ENCODE measurements at places on chromosomes 12 and 14.

DNA sequence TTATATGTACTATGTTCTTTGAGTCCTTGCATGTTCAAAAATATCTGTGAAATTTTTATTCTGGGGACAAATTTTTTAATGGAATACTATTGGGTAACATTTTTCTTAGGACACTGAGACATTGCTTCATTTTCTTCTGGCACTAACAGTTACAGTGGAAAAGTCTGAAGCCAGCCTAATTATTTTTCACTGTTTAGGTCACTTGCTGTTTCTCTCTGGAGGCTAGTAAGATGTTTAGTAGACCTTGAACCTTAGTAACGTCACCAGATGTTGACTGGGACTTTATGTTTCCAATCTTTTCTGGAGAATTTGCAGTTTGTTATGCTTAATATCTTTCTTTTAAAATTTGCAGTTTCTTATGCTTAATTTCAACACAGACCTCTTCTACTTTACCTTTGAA lies 12.3 kb upstream of the EPYC start:
- no peak for DNase-seq

- no peak for DNase-seq
Measured at GRCh38 chr14:26926585-26926984, 328.8 kb upstream of the NOVA1 start.

- DNase-seq: no peak
Measured at GRCh38 chr14:47454025-47454424, 221.4 kb downstream of the MDGA2 start.

- no peak for DNase-seq
Measured at GRCh38 chr12:132318618-132319033, 10.8 kb downstream of the GALNT9 start.

- DNase-seq: no peak
Measured at GRCh38 chr12:53208877-53209463, 1.9 kb upstream of the ITGB7 start.

GRCh38 chr12:100138048-100138802 lies 4.4 kb downstream of the BLTP3B start:
- DNase-seq: no peak

DNA sequence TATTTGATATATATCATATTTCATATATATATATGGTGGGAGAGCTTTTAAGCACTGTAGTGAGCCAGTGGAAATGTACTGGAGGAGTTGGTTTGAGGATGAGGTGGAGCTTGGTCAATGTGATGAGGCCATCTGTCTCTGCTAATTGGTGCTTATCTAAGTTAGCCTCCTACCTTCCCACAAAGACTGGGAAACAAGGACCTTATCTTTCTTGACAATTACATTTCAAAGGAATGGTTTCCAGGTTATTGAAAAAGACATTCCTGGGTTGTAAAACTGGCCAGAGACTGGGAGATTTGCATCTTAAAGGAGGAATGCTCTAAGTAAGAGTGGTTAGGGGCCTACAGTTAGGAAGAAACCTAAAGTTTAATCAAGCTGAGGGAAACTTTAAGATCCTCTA lies 212.8 kb upstream of the SYT1 start:
- no peak for DNase-seq

GRCh38 chr12:89901906-89902642 lies 193.4 kb upstream of the ATP2B1 start:
- DNase-seq: no peak

DNA sequence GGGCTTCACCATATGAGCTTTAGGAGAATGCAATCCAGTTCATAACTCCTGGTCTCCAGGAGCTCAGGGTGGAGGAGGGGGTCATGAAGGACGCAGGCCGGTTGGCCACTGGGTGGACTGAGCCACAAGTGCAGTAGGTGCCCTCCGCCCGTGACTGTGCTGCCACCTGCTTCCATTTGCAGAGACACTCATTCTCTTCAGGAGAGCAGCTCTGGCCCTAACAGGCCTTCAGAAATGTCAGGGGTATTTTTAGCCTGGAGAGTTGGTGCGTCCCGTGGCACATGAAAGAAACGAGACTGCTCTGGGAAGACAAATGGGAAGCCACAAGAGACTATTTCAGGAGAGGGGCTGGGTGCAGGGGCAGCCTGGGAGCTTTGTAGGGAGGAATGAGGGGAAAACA lies 74.6 kb upstream of the MYL2 start:
- DNase-seq: no peak

GRCh38 chr14:70077720-70078119 lies 111.0 kb downstream of the SLC8A3 start:
- DNase-seq: peak; percentile 8

DNA sequence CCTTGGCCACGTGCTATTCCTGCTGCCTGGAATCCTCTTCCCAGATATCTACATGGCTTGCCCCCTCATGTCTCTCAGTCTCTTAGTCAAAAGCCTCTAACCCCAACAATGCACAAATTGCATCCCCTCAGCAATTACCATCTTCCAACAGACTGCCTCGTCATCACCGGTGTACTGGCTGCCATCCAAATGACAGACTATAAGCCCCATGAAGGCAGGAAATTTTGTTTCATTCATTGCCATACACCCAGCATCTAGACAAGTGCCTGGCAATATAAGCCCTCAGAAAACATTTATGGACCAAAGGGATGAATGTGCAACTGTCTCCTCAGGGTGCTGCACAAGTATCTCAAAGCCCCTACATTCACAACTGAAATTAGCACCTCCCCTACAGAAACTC lies 5.8 kb downstream of the GLT8D2 start:
- no peak for DNase-seq

- DNase-seq: no peak
Measured at GRCh38 chr12:56221232-56221756, 428 bp downstream of the RNF41 start.

GRCh38 chr12:6225630-6226001 lies 25.4 kb downstream of the CD9 start:
- DNase-seq: no peak

DNA sequence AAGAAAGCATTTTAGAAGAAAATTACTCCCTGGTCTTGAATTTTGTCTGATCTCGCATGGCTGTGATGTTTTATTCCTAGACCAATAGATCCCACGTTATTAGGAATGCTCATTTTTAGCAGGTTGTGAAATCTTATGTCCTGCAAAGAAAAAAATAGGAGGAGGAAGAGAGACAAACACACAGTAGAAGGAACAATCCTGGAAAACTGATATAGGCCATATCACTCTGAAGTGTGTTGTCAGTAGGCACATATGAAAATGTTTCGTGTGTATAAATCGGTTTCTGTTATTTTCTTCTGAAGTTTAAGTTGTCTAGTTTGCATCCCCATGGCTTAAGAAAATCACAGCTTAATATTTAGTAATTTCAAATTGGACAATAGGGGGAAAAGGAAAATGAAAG lies 12.4 kb downstream of the SLCO1B3 start:
- no peak for DNase-seq

GRCh38 chr14:70901269-70901668 lies 6.0 kb upstream of the PCNX1 start:
- no peak for DNase-seq

GRCh38 chr12:87348071-87348470 lies 681.1 kb downstream of the C12orf50 start:
- no peak for DNase-seq

DNA sequence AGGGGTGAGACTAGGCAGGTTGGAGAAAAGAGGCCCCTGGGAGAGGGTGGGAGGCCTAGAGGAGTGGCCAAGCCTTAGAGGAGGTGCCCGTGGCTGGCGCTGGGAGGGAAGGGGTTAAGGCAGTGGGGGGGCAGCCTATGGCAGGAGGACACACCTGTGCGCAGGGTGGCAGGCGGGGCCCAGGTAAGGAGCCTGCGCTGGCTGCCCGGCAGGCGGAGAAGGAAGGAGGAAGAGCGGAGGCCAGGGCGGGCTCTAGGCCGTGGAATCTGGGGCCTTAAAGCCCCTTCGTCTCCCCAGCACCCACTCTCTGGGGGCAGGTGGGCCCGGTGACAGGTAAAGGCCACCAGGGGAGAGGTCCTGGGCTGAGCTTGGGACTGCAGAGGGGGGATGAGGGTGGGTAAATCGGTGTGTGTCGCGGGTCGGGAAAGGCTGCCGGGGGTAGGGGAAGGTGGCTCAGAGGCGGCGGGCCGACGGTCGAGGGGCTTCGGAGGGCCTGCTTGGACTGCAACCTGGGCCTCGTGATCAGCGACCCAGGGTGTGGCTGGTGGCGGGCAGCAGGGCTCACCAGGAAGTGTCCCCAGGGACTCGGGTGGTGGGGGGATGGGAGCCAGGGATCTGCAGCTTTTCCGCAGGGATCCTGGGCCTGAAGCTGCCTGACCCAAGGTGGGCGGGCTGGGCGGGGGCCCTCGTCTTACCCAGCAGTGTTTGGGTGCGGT lies 7.3 kb downstream of the PHB2 start:
- DNase-seq: peak; percentile 95

DNA sequence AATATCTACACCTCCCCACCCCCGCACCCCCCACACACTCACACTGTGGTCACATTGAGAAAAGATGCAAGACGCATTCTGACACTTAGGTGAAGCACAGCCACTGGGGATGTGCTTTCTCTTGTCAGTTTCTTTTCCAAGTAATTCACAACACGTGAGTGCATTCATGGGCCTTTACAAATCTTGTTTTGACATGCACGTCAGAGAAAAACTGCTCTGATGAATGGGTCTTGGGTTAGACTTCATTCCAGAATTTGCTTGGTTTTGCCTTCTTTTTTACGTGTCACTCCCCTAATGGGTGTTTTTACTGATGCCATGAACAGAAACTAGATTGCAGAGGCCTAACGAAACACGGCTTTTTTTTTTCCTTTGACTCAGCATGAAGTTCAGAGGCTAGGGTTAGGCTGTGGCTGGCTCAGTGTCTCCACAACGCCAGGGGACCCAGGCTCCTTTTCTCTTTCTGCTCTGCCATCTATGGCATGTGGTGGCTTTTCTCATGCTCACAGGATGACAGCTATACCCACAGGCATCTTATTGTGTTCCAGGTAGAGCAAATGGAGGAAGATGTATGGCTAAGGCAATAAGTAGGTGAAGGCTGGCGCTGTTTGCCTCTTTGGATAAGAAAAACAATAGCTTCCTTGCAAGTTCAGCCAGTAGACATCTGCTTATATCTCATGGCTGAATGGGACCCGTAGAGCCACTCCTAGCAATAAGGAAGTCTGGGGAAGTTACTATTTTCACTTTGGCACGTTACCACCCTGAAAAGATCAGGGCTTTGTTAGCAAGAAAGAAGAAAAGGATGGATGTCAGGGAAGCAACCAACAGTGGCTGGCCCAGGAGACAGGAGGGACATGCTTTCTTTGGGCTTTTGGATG lies 253.3 kb downstream of the SLC15A4 start:
- no peak for DNase-seq

DNA sequence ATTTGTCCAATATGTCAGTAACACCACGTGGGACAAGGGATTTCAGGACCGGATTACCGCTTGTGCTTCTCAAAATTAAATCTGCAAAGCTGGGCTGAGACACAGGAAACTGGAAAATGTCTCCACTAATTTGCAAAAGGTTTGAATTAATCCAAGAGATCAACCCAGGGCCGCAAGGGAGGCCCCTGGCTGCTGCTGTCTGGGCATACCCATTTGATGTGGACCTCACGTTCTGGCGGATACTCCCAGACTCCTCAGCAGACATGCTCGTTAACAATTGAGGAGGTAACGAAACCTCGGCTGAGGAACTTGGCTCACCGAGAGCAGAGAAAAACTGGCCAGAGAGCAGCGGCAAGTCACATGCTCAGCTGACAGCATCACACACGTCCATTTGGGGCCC lies 180.6 kb downstream of the SLC15A4 start:
- DNase-seq: no peak

DNA sequence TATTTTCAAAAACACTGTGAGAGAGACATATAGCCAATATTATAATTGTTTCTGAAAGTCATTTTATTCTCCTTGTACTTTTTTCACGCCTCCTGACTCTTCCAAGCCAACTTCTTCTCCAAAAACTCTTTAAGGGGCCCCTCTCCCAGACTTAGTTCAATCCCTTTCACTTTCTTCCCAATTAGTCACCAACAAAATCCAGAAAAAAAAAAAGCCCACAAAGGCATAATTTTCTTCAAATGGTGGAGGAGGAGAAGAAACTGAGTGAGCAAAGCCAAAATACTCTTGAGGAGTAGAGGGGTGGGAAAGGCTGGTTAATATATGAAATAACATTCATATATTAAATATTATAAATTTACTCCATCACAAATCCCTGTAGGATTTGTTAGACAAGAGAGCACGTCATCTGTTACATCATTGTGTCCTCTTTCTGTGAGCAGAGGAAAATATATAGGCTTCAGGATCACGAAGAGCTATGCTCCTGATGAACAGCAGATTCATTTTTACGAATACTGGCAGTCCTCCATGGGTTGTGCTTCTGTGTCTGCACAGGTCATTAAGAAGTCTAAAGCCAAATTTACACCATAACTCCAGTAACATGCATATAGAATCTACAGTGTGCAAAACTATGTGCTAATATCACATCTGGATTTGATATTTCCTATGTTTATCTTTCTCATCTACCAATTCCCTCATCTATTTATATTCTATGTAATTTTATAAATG lies 25.9 kb upstream of the NID2 start:
- no peak for DNase-seq

- no peak for DNase-seq
Measured at GRCh38 chr12:110741341-110742095, 1.2 kb downstream of the PPP1CC start.

GRCh38 chr14:73333031-73333430 lies 95.7 kb downstream of the PAPLN start:
- DNase-seq: no peak

DNA sequence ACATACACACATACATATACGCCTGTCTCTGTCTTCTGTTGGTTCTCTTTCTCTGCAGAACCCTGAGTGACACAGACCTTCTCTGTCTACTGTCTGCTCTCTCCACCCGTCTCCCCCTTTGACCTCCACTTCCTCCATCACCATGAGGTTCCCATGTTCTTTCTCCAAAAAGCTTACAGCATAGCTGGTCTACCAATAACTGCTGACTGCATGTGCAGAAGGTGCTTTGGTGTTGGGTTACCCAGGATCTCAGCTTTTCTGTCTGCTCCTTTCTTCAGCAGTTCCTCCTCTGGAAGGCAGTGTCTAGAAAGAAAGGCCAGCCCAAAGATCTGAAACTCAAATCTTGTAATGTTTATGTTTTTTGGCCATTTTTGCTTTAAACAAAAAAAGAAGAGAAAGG lies 125.6 kb downstream of the SMOC1 start:
- DNase-seq: no peak

GRCh38 chr14:70192915-70193314 lies 4.2 kb upstream of the SLC8A3 start:
- no peak for DNase-seq

DNA sequence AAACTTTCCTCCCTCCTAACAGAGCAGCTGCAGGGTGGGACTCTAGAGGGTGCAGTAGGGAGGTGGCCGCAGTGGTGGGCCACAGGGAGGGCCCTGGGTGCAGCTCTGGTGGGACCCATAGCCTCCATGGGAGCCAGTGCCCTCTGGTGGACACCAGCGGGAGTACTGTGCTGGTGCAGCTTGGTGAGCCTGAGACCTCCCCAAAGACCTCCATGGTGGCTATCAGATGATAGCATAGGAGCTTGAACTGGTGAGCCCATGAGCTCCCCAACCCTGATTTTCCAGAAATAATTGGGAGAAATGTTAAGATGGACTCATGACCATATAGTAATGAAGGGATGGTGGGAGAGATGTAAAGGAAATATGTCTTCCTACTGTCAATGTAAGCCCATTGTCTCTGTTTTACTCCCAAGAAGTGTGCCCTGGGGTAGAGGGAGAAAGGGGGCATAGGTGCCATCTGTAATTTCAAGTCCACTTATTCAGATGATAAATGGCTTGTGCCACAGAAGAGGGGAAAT lies 98.7 kb downstream of the GAS2L3 start:
- DNase-seq: no peak

- no peak for DNase-seq
Measured at GRCh38 chr14:78162202-78162601, 8.0 kb upstream of the NRXN3 start.
